ENCODE measurements at places on chromosomes 3 and 15.
A peak's percentile ranks its signal among the peaks of the same experiment; 100 is the strongest.

DNA sequence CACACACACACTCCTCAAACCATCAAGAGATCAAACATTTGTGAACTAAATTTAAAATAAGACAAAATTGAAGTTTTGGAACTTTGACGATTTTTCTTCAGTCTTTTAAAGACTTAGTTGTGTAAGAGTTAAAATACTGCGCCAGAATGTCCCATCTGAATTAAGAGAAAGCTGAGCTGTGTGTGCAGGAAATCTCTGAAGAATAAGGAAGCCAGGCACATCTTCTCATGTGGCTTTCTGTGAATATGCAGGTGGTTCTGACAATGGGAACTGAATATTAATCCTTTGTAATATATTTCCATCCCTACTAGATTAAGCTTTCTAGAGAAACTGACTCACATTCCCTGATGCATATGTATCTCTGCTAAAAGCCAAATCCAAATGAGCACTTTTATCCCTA lies 60.1 kb upstream of the ICE2 start:
- no peak for DNase-seq

DNA sequence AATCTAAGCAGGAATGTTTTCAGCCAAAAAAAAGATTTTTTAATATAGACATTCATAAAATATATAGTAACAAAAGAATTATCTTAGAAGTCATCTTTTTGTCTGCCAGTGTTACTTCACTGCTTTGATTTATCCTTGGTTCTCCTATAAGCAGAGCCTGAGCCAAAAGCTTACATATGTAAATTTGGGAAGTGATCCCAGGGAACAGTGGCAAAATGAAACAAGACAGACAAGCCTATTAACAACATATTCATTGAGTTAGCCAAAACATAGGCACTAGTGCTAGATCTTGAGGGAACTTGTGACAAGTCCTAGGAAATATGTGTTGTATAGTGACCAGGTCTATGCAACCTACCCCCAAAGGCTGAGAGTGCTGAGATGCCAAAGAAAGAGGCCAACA lies 11.3 kb downstream of the GTPBP8 start:
- no peak for DNase-seq

GRCh38 chr15:82300883-82301282 lies 38.3 kb downstream of the SAXO2 start:
- DNase-seq: no peak

DNA sequence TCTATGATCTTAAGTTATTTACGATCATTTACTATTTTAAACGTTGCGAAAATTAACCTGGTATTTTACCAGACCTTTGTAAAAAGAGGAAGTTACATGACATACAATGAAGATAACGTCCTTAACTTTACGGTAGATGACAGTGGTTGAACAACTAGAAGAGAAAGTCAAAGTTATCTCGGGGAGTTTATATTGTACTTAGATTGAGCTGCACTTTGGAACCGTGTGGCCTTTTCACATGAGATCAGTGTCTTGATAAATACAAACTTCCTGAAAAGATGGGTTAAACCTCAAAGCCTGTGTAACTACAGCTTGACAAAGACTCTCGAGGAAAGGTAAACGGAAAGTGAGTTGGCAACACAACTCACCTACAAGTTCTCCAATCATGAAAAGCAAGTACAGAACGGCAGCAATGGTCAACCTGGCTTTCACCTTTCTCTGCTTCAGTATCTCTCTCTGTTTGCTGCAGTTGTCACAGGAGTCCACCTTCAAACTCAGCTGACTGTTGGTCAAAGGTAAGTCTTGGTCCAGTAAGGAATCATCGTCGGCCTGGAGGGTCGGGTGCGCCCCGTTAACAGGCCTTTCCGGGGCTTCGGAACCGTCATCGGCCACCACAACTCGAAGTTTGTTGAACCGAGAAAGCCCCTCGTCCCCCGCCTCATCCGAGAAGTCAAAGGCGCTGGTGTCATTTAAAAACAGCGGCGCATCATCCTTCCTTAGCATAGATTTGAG lies 793 bp downstream of the SLC30A4 start:
- DNase-seq: peak; percentile 22

- no peak for DNase-seq
These were observed 48.2 kb upstream of the TM4SF4 start for GRCh38 chr3:149426325-149426724.

GRCh38 chr15:25180606-25181292 lies 226.0 kb downstream of the SNRPN start:
- DNase-seq: no peak

- no peak for DNase-seq
These were observed 292.3 kb upstream of the ZPLD1 start for GRCh38 chr3:102142379-102143060.

DNA sequence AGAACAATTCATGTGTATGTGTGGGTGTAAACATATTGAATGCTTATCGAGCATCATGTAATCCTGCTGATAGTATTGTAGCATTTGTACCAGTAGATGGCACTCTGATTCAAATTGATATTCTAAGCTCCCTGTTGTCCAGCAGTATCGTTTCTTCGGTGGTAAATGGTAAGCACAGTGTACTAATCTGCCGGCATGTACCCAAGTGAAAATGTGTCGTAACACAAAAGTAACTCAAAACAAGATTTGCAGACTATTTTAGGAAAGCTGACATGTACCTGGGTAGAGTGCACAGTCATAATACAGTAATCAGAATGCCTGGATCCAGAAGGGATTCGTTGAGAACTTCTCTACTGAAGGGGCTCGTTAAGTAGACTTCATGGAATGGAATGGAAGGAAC lies 31.7 kb upstream of the MNS1 start:
- no peak for DNase-seq

DNA sequence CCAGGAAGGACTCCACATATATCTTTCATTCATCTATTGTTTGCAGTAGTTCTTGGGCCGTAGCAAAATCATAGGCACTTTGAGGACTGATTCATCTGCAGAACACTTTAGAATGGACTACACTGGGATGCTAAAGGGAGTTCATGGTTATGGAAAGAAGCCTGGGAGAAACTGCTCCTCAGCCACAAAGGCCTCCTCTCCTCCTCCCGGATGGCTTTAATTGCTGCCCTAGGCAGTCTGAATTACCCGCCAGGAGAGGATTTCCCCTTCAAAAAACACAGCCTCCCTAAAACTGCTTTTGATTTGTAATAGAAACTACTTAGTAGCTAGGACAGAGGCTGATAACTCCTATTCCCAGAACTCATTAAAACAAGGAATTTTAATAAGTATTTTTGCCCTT lies 4.6 kb downstream of the TMEM266 start:
- no peak for DNase-seq

GRCh38 chr3:73733746-73734145 lies 109.0 kb upstream of the PDZRN3 start:
- no peak for DNase-seq

GRCh38 chr3:126003447-126004190 lies 34.6 kb downstream of the ROPN1B start:
- no peak for DNase-seq

DNA sequence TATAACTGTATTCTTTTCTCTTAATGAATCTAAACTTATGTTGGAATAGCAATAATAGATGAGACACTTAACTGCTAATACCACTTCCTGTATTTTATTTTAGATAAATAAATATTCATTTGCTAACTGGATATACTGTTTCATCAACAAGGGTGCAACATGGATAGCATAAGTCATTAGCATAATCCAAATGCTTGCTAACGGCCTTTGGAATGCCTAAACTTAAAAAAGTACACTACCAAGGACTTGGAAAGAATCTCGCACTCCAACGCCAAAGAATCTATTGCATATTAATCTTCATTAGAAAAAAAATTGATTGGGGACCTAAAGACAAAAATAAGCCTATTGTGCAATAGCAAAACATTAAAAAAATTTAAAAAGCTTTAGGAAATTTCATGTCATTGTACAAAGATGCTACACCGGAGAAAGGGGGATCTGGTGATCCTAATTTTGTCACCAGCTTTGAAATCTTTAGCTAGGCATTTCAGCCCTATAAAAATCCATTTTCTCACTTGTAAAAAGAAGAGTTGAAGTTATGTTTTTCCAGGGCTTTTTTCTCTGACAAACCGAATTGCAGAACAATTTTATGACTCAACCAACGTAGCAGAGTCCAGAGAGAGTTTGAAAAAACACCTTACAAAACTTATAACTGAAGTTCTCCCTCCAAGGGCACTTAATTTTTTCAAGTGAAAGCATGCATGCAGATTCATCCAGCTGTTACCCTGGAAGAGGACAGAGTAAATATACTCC lies 4.1 kb downstream of the VGLL3 start:
- no peak for DNase-seq

DNA sequence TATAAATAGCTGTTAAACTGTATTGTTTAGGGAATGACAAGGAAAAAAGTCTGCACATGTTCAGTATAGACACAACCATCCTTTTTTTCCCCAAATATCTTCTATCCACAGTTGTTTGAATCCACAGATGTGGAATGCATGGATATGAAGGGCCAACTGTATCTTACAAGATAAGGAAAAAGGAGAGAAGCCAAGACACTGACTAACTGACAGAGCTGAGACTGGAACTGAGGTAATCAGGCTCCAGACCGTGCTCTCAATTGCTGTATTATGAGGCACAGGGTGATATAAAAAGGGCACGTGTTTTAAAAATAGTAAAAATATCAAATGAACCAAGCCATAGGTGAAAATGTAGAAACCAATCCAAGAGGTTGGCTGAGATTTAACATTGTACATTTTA lies 49.0 kb downstream of the DHX36 start:
- no peak for DNase-seq

GRCh38 chr3:141996437-141996836 lies 120.0 kb downstream of the ATP1B3 start:
- DNase-seq: peak; percentile 3

DNA sequence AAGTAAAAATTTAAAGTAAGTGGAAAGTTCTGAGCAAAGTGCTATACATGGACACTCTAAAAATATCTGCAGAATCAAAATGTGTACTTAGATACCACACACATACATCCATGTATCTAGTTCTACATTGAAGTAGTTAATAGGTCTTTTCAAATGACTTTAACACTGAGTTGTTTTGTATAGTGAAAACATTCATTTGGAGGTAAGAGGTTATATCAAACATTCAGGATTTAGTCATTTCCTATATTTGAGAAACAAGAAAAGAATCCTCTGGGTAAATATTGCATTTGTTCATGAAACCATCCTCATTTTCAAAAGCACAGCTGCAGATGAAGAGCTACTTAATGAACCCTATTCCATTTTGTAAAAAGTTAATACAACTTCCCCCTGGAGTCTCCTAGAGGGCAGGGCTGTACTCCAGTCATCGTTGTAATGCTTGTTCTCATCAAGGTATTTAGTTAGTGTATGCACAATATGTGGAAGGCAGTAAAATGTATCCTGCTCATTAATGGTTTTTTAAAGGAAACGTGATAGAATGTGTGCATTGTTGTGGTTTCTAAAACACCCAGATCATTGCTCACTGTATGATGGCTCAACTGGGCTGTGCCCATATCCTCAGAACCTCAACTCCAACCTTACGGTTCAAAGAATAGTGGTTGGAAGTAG lies 26.2 kb downstream of the ARPP21 start:
- no peak for DNase-seq

DNA sequence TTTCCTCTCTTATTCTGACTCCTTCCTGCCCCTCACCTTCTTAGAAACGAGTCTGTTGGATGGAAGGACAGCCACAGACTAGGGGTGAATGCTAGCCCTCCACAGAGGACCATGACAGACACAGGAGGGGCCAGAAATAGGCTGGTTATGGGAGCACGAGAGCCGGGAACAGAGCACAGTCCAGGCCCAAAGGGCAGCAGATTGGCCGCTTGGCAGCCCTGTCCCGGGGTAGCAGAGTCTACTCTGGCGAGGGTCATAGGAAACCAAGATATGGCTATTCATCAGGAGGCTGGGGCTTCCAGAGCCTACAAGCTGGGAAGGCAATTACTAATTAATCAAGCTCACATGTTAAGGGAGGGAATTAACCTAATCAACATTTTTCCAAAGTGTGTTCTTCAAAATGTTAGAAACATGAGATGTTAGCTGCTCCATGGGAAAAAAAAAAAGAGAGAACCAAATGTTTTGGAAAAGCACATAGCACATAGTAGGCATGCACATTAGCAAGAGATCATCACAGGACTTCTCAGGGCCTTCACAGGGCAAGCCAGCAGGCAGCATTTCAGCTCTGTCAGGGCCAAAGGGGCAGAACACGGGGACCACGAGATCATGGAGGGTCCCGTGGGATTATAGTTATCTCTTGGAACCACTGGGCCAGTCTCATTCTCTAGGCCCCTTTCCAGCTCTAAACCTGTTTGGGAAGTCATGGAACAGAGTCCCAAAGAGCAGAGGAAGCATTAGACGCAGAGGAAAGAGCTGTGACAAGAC lies 13.3 kb downstream of the SEMA3G start:
- DNase-seq: no peak

DNA sequence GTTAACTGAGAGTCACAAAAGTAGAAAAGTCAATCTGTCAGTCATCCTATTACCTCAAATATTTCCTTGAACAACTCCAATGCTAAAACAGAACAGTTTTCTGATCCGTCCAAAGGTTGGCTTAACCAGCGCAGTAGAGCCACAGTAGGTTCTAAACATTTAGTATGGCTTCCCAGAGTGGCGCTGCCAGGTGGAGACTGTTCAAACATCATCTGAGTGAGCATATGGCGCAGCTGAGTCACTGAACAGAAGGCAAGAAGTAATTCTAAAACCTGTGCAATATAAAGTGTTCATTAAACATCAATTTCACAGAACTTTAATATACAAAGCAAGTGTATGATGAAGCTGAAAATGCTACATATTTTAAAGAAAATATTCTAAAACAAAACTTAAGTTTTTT lies 19.9 kb downstream of the CIP2A start:
- DNase-seq: no peak

- DNase-seq: no peak
These were observed 33.8 kb downstream of the AMOTL2 start for GRCh38 chr3:134340362-134340981.

DNA sequence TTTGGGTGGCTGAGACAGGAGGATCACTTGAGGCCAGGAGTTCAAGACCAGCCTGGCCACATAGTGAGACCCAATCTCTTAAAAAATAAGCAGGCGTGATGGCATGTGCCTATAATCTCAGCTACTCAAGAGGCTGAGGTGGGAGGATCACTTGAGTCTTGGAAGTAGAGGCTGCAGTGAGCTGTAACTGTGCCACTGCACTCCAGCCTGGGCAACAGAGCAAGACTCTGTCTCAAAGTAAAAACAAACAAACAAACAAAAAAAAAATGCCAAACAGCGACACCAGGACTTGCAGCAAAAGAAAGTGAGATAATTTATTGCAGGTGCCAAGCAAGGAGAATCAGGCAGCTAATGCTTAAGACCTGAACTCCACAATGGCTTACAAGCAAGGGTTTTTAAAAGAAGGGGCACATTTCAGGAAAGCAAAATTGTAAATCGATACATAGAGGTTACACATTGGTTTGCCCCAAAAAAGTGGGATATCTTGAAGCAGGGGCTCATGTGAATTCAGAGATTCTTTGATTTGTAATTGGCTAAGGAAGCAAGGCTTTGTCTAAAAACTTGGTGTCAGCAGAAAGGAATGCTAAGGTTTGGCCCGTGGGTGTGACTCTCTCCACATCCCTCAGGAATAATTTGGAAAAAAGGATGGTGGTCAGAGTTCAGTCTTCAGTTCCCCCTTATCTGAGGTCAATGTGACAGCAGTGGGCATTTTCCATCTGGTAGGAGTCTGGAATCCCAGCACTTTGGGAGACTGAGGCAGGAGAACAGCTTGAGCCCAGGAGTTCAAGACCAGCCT lies 5.2 kb upstream of the MPI start:
- DNase-seq: no peak
